ENCODE measurements at places on chromosomes 6 and 20.
A peak's percentile ranks its signal among the peaks of the same experiment; 100 is the strongest.

DNA sequence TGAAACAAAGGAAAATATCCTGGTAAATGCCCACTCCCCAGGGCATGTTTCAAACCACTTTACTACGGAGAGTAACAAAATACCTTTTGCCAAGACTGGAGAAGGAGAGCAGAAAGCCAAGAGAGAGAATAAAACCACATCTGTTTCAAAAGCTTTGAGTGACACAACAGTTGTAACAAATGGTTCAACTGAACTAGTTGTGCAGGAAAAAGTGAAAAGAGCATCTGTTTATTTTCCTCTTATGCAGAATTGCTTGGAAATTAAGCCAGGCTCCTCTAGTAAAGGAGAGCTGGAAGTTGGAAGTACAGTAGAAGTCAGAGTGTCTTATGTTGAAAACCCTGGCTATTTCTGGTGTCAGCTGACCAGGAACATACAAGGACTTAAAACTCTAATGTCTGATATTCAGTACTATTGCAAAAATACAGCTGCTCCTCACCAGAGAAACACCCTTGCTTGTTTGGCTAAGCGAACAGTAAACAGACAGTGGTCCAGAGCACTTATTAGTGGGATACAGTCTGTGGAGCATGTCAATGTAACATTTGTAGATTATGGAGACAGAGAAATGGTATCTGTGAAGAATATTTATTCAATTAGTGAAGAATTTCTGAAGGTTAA is 2.6 kb downstream of the TDRD6 start:
- no peak overlapping the region for H3K27ac ChIP-seq
- no peaks in the 10 kb centered on the region for H3K36me3 ChIP-seq
- H3K4me1 ChIP-seq: no peaks in the 10 kb centered on the region
- H3K4me3 ChIP-seq: no peak overlapping the region
- no peaks in the 10 kb centered on the region for H3K27me3 ChIP-seq

GRCh38 chr6:77466055-77466450 is 2.8 kb upstream of the HTR1B start:
- DNase-seq: peak; percentile 71
- peaks cover 28% of the 10 kb centered on the region for H3K4me1 ChIP-seq
- no peaks in the 10 kb centered on the region for H3K36me3 ChIP-seq

DNA sequence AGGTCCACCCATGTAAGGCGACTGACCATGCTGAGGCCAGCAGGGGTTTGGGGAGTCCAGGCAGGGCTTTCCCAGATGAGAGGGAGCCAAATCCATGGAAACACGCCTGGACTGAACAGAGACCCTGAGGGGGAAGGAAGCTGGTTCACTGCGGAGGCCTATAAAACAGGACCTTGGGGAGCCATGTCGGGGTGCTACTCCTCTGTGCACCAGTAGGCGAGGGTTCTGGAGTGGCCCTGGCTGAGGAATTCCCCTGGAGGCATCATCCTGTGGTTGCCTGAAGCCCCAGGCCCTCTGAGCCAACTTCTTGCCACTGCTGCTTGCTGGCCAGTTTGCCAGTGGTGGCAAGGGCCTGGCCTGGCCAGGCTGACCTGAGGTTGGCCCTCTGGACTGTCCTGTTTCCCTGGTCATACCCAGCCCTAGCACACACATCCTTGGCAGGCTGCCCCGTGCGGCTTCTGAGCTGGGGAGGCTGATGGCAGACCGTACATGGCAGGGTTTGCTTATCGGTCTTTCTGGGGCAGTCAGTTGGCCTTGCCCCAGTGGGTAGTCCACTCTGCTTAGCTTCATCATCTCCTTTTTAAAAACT is 2.2 kb upstream of the LRRN4 start:
- H3K36me3 ChIP-seq: no peaks in the 10 kb centered on the region
- peaks cover 45% of the 10 kb centered on the region for H3K27me3 ChIP-seq
- peaks cover 22% of the 10 kb centered on the region for H3K4me1 ChIP-seq

GRCh38 chr6:143157131-143157530 is 96.4 kb downstream of the AIG1 start:
- no peaks in the 10 kb centered on the region for H3K36me3 ChIP-seq
- no peak overlapping the region for H3K4me3 ChIP-seq
- H3K27ac ChIP-seq: no peak overlapping the region
- H3K4me1 ChIP-seq: no peaks in the 10 kb centered on the region

DNA sequence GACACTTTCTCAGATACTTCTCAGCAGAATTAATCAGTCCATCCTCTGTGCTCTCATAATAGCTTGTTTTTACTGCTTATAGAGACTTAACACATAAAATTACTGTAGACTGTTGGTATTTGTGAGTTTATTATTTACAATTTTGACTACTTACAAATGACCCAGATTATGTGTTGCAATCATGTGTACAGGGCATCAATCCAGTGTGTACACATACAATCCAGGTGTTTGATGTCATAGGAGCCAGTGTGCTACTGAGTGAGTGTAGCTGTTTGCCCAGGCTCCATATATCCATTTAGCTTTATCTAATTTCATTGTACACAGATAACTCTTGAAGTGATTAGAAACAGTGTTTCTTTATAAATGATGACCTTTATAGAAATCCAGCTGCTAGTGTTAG is 31.3 kb downstream of the TRMT11 start:
- H3K4me1 ChIP-seq: no peaks in the 10 kb centered on the region
- H3K36me3 ChIP-seq: peaks cover 52% of the 10 kb centered on the region
- no peak overlapping the region for H3K4me3 ChIP-seq
- no peak for DNase-seq
- no peaks in the 10 kb centered on the region for H3K27me3 ChIP-seq

DNA sequence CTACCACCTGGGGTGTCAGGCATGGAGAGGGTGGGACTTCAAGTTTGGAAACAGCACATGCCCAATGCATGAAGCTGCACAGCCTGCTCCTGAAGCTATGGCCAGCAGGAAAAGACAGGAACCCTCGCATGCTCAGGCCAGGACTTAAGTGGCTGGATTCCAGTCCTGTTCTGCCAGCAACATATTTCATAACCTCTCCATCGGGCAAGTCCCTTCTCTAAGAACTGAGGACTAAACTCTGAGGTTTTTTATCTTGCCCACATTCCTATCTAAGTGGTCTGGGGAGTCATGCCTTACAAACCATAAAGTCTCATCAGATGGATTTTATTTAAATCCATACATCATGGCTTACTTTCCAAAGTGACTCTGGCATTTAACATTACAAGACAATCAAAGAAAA is 27.5 kb upstream of the AGPAT4 start:
- no peak for DNase-seq
- H3K27me3 ChIP-seq: peaks cover 3% of the 10 kb centered on the region
- H3K4me3 ChIP-seq: no peak overlapping the region

DNA sequence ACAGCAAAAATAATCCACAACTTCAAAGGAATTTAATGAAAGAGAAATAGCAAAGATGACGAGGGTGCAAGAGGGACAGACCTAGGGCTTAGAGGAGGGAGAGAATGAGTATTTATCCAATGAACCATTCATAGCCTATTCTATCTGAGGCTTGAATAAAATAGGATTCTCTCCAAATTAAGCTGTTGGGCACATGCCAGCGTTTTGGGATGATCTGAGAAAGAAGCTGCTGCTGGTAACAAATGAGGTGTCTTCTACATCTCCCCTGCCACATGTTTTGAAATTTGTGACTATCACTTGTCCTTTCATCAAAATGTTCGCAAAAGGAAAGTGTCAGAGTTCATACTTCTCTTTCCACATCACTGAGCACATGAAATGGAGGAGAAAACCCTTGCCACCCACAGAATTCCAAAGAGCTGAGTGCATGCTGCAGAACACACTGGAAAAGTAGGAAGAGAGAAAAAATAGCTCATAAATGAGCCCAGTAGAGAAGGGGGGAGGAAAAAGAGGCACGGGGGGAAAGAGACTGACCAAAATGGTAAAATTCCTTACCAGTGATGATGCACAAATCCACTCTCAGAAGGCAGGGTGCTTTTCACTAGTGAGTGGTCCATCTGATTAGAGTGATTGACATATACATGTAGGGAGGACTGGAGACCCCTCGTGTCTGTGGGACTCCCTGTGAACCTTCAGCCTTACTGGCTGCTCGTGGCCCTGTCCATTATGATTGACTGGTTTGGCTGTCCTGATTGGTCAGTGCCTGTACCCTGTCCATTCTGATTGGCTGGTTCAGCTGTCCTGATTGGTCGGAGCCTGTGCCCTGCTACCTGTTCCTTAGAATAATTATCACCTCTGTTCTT is 180.5 kb downstream of the OGFRL1 start:
- H3K4me3 ChIP-seq: no peak overlapping the region
- H3K27me3 ChIP-seq: no peaks in the 10 kb centered on the region
- no peak overlapping the region for H3K27ac ChIP-seq
- H3K4me1 ChIP-seq: no peaks in the 10 kb centered on the region
- DNase-seq: no peak
- H3K36me3 ChIP-seq: peaks cover 15% of the 10 kb centered on the region

- no peak overlapping the region for H3K4me3 ChIP-seq
- no peak for DNase-seq
- H3K4me1 ChIP-seq: no peaks in the 10 kb centered on the region
- peaks cover 55% of the 10 kb centered on the region for H3K36me3 ChIP-seq
- no peaks in the 10 kb centered on the region for H3K27me3 ChIP-seq
Observed at GRCh38 chr6:98909236-98909635, 38.5 kb downstream of the FBXL4 start.

- H3K4me1 ChIP-seq: no peaks in the 10 kb centered on the region
- no peak for DNase-seq
- no peak overlapping the region for H3K4me3 ChIP-seq
Observed at GRCh38 chr6:96545882-96546281, 17.0 kb upstream of the FHL5 start.

GRCh38 chr6:16205377-16206144 is 32.8 kb upstream of the GMPR start:
- DNase-seq: no peak
- H3K4me1 ChIP-seq: peaks cover 6% of the 10 kb centered on the region
- no peaks in the 10 kb centered on the region for H3K27me3 ChIP-seq

DNA sequence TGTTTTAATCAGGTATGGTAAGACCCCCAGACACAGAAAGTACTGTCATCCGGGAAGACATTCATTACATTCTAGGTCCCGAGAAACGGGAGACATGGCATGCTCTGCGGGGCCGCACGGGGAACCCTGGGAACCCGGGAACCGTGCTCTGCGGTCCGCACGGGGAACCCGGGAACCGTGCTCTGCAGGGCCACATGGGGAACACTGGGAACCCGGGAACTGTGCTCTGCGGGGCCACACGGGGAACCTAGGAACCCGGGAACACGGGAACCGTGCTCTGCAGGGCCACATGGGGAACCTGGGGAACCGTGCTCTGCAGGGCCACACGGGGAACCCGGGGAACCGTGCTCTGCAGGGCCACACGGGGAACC is 165.6 kb upstream of the SULF2 start:
- no peaks in the 10 kb centered on the region for H3K27me3 ChIP-seq
- H3K27ac ChIP-seq: 0 out of 2 replicates have a peak overlapping the region, but pooled peaks have one; percentile 70
- H3K4me1 ChIP-seq: peaks cover 14% of the 10 kb centered on the region
- no peak for DNase-seq
- no peaks in the 10 kb centered on the region for H3K36me3 ChIP-seq
- H3K4me3 ChIP-seq: no peak overlapping the region

- H3K36me3 ChIP-seq: no peaks in the 10 kb centered on the region
- no peak overlapping the region for H3K4me3 ChIP-seq
- no peak overlapping the region for H3K27ac ChIP-seq
- peaks cover 12% of the 10 kb centered on the region for H3K4me1 ChIP-seq
Observed at GRCh38 chr20:24787071-24787470, 162.0 kb upstream of the CST7 start.

- no peak overlapping the region for H3K27ac ChIP-seq
- H3K27me3 ChIP-seq: peaks cover 78% of the 10 kb centered on the region
- no peak for DNase-seq
- no peak overlapping the region for H3K4me3 ChIP-seq
- peaks cover 17% of the 10 kb centered on the region for H3K36me3 ChIP-seq
Observed at GRCh38 chr6:31354864-31355582, 2.0 kb downstream of the HLA-B start.

DNA sequence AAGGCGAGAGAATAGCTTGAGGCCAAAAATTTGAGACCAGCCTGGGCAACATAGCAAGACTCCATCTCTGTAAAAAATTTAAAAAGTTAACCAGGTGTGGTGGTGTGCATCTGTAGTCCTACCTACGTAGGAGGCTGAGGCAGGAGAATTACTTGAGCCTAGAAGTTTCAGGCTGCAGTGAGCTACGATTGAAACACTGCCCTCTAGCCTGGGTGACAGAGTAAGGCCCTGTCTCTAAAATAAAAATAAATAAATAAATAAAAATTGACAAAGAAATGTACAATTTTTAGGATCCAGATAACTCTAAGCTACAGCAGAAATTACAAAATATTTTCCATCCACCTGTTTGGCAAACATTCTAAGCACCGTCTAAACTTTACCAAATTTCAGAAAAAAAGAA is 941.0 kb upstream of the ADGRB3 start:
- no peak for DNase-seq
- no peak overlapping the region for H3K4me3 ChIP-seq
- H3K36me3 ChIP-seq: peaks cover 16% of the 10 kb centered on the region
- no peak overlapping the region for H3K27ac ChIP-seq
- H3K4me1 ChIP-seq: peaks cover 21% of the 10 kb centered on the region

GRCh38 chr6:47690214-47690613 is 8.2 kb upstream of the ADGRF4 start:
- H3K4me3 ChIP-seq: no peak overlapping the region
- H3K27ac ChIP-seq: no peak overlapping the region
- no peak for DNase-seq
- H3K4me1 ChIP-seq: no peaks in the 10 kb centered on the region

DNA sequence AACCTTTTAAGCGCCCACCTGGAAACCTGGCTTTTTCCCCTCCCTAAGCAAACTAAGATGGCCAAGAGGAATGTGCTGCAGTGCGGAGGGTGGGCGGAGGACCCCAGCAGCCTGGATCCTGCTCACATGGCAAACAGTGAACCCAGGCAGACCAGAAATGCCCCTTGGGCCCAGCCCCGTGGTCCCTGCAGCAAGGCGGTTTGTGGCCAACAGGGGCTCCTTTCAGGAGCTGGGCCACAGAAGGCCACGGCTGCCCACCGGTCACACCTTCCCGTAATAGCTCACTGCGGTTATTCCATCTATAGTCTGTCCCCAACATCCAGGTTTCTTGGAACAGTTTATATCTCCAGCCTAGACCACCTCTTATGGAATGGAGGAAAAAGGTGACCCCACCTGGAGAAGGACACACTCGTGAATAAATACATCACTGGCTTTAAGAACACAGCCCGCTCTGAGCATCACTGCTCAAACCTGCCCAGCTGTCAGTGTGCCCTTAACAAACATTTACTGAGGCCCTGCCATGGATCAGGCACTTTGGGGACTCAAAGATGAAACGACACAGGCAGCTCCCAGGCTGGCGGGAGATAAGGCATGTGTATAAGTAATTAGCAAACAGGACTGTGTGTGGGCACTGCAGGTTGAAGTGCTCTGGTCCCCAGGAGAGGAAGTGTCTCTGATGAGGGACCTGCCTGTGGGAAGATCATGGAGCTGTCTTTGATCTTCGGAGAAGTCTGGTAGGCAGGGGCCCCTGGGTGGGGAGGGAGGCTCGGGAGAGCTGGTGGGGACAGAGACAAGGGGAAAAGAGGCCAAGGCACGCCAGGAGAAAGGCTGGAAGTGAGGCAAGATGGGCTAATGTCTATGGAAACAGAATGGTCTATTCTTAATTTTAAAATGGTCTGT is 3.2 kb upstream of the TUBB1 start:
- H3K27me3 ChIP-seq: peaks cover 17% of the 10 kb centered on the region
- H3K4me1 ChIP-seq: peaks cover 9% of the 10 kb centered on the region
- no peak overlapping the region for H3K4me3 ChIP-seq
- H3K36me3 ChIP-seq: no peaks in the 10 kb centered on the region
- H3K27ac ChIP-seq: no peak overlapping the region
- DNase-seq: no peak
